ENCODE measurements at places on chromosomes 1 and 21. TPM values are rescaled to one million over a fixed set of nuclear protein-coding genes. Genes with fewer than 3 reads are reported as not detected.

DNA sequence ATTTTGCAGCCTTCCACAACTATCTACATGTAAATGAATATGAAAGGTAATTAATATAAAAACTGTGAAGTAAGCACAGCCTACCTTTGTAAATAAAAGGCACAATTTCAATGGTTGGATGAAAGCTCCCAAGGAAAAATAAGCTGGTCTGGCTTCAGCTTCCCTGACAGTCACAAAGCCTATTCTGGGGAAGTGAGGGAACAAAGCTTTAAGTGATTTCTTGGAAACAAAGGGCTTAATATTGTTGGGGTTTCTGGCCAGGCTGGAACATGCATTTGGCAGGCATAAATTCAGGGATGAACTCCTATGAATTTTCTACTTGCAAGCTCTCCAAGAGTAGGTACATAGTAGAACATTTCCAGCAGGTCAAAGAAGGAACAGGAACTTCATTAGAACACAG, 17.3 kb downstream of the BCAS2 start:
- H3K27ac ChIP-seq = no peak overlapping the region
- H3K4me3 ChIP-seq = no peak overlapping the region
- no peaks in the 10 kb centered on the region for H3K27me3 ChIP-seq
- H3K4me1 ChIP-seq = no peaks in the 10 kb centered on the region
- no peak for DNase-seq
- H3K36me3 ChIP-seq = peaks cover 51% of the 10 kb centered on the region

GRCh38 chr21:16088056-16088455, 358.3 kb downstream of the USP25 start:
- no peak overlapping the region for H3K27ac ChIP-seq
- peaks cover 8% of the 10 kb centered on the region for H3K4me1 ChIP-seq
- DNase-seq = no peak
- no peaks in the 10 kb centered on the region for H3K36me3 ChIP-seq

Gene COL9A2
- 0.18 TPM for total RNA-seq

Gene ERICH3
- not detected for total RNA-seq
